Activated T-cell treated with anti-CD3 and anti-CD28 coated beads, Interleukin-2, amount 50 U/mL, for 24 hours (primary cell): ENCODE measurements at places on chromosomes 2 and 18.

- no peak overlapping the region for H3K27ac ChIP-seq
- no peaks in the 10 kb centered on the region for H3K27me3 ChIP-seq
Measured at GRCh38 chr18:48688961-48689360, 150.1 kb downstream of the CTIF start.

GRCh38 chr2:143575340-143575739 is 446.1 kb downstream of the ARHGAP15 start:
- peaks cover 35% of the 10 kb centered on the region for H3K4me1 ChIP-seq
- H3K36me3 ChIP-seq, result peaks cover 39% of the 10 kb centered on the region
- H3K27me3 ChIP-seq, result no peaks in the 10 kb centered on the region

DNA sequence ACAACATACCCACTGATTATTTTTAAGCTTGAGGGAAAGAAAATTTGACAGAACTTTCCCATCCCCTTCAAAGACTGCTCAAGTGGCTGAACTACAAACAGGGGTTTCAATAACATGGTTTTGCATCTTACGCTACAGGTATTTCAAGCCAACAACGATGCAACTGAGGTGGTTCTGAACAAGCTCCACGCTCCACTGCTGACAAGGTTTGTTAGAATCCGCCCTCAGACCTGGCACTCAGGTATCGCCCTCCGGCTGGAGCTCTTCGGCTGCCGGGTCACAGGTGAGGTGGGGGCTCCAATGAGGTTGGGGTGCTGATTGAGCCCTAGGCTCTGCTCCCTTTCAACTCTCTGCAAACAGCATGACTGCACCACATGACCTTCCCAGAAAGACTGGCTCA is 58.1 kb downstream of the NRP2 start:
- no peaks in the 10 kb centered on the region for H3K4me1 ChIP-seq
- no peak overlapping the region for H3K27ac ChIP-seq
- H3K36me3 ChIP-seq, result no peaks in the 10 kb centered on the region
- H3K27me3 ChIP-seq, result peaks cover 5% of the 10 kb centered on the region
- no peak for DNase-seq

- no peaks in the 10 kb centered on the region for H3K27me3 ChIP-seq
- H3K27ac ChIP-seq, result peak overlapping the region; percentile 8
- peaks cover 23% of the 10 kb centered on the region for H3K4me1 ChIP-seq
- H3K36me3 ChIP-seq, result peaks cover 46% of the 10 kb centered on the region
- no peak overlapping the region for H3K4me3 ChIP-seq
Measured at GRCh38 chr2:127342101-127342500, 45.7 kb downstream of the MAP3K2 start.

DNA sequence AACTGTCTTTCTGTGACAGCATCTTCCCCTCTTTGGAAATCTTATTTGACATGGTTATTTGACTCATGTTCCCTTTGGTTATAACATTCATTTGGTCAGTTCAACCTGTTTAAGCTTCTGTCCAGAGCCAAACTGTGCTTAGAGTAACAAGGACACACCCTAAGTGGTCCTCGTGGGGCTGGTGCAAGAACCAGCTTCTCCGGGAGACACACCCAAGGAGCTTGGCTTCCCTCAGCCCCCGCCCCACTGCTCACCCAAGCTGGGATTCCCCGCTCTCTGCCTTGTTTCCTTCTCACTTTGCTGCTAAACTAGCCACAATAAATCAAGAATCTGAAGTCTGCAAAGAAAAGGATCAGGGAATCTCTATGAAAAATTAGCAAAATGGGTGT is 1.4 kb downstream of the SCYGR3 start:
- H3K27me3 ChIP-seq, result peaks cover 50% of the 10 kb centered on the region
- H3K4me3 ChIP-seq, result no peak overlapping the region
- H3K36me3 ChIP-seq, result no peaks in the 10 kb centered on the region
- peaks cover 11% of the 10 kb centered on the region for H3K4me1 ChIP-seq

- H3K36me3 ChIP-seq, result no peaks in the 10 kb centered on the region
- DNase-seq, result no peak
- no peaks in the 10 kb centered on the region for H3K4me1 ChIP-seq
- no peak overlapping the region for H3K27ac ChIP-seq
Measured at GRCh38 chr2:34936089-34936488, 1337.0 kb upstream of the FAM98A start.

- DNase-seq, result no peak
- H3K4me3 ChIP-seq, result no peak overlapping the region
- no peaks in the 10 kb centered on the region for H3K27me3 ChIP-seq
Measured at GRCh38 chr2:70473101-70473722, 80.4 kb downstream of the TGFA start.

GRCh38 chr2:188280811-188281222 is 10.9 kb upstream of the GULP1 start:
- H3K27ac ChIP-seq, result no peak overlapping the region
- no peaks in the 10 kb centered on the region for H3K4me1 ChIP-seq
- DNase-seq, result no peak
- H3K27me3 ChIP-seq, result no peaks in the 10 kb centered on the region
- no peak overlapping the region for H3K4me3 ChIP-seq

GRCh38 chr2:98759338-98759737 is 28.4 kb upstream of the MGAT4A start:
- H3K36me3 ChIP-seq, result no peaks in the 10 kb centered on the region
- H3K27ac ChIP-seq, result peak overlapping the region; percentile 78
- H3K4me1 ChIP-seq, result peaks cover 63% of the 10 kb centered on the region
- no peak overlapping the region for H3K4me3 ChIP-seq
- no peaks in the 10 kb centered on the region for H3K27me3 ChIP-seq

GRCh38 chr2:31429759-31430438 is 15.4 kb upstream of the XDH start:
- H3K4me3 ChIP-seq, result no peak overlapping the region
- H3K36me3 ChIP-seq, result no peaks in the 10 kb centered on the region
- no peak for DNase-seq
- H3K27me3 ChIP-seq, result peaks cover 38% of the 10 kb centered on the region

GRCh38 chr18:59149007-59149406 is 9.3 kb downstream of the SEC11C start:
- DNase-seq, result no peak
- peak overlapping the region; percentile 81 for H3K27ac ChIP-seq
- H3K27me3 ChIP-seq, result no peaks in the 10 kb centered on the region
- H3K36me3 ChIP-seq, result peaks cover 72% of the 10 kb centered on the region
- no peak overlapping the region for H3K4me3 ChIP-seq

- H3K4me1 ChIP-seq, result peaks cover 31% of the 10 kb centered on the region
- H3K27ac ChIP-seq, result no peak overlapping the region
- H3K4me3 ChIP-seq, result no peak overlapping the region
- no peaks in the 10 kb centered on the region for H3K27me3 ChIP-seq
- DNase-seq, result no peak
- H3K36me3 ChIP-seq, result peaks cover 8% of the 10 kb centered on the region
Measured at GRCh38 chr2:7648221-7648795, 731.1 kb downstream of the RNF144A start.

- DNase-seq, result no peak
- H3K27me3 ChIP-seq, result no peaks in the 10 kb centered on the region
- H3K4me1 ChIP-seq, result peaks cover 41% of the 10 kb centered on the region
Measured at GRCh38 chr2:105580870-105581554, 163.7 kb upstream of the NCK2 start.

DNA sequence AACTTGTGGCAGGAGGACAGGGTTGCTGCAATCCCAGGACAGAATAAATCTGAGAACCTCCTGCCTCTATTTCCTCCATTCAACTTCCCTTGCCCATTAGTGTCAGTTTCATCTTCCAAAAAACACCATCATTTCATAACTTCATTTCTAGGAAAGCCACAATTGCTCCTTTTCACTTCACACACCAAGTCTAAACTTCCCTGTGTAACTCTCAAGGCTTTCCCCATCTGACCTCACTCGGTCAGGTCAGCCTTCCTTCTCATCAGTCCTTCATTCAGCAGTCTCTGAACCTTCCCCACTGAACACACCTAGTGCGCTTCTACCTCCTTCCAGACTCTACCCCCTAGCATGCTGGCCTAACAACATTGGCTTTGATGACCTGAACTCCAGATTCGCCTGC is 35.8 kb downstream of the TCF7L1 start:
- H3K27ac ChIP-seq, result no peak overlapping the region
- H3K27me3 ChIP-seq, result peaks cover 3% of the 10 kb centered on the region
- DNase-seq, result no peak
- no peaks in the 10 kb centered on the region for H3K36me3 ChIP-seq
- H3K4me1 ChIP-seq, result no peaks in the 10 kb centered on the region

- H3K27ac ChIP-seq, result no peak overlapping the region
- no peak overlapping the region for H3K4me3 ChIP-seq
- no peaks in the 10 kb centered on the region for H3K27me3 ChIP-seq
- H3K36me3 ChIP-seq, result peaks cover 34% of the 10 kb centered on the region
- no peaks in the 10 kb centered on the region for H3K4me1 ChIP-seq
Measured at GRCh38 chr2:120279708-120280107, 27.1 kb downstream of the RALB start.

DNA sequence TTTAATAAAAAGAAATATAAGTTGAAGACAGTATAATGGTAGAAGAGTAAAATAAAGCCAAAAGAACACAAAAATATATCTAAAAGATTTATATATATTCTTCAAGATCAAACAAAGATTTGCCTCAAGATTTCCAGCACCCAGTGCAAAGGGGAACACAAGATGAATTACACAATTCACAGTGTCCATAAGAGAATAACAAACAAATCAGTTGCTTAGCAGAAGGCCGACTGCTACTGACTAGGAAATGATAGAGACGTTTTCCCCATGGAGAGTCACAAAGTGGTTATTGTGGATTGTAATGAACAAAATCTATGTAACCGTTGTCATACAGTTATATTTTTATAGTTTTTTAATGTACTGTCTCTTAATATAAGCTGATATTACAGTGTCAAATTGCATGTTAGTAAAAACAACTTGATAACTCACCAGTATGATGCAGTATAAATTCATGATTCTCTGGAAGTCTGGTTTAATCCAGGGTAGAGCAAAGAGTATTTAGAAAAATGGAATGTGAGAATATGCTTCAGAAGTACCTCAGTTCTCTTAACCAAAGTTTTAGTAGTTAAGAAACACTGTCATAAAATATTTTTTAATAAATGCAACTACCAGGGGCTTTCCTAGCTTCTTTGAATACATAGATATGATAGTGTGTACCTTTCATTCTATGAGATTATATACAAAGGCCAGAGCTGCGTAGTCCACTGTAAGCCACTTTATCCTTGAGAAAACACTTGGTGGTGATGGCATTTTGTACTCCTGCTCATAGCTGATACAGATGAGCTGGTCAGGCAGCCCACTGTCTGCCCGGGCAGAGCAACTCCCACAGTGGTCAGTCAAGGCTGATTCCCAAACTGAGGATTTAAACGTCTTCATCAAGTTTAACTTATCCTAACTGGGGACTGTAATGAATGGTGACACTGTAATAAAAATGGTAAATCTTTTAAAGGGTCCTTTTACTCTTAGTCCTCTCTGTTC is 180.5 kb upstream of the DTNA start:
- H3K4me1 ChIP-seq, result no peaks in the 10 kb centered on the region
- H3K27me3 ChIP-seq, result no peaks in the 10 kb centered on the region
- no peak for DNase-seq
- no peak overlapping the region for H3K4me3 ChIP-seq

DNA sequence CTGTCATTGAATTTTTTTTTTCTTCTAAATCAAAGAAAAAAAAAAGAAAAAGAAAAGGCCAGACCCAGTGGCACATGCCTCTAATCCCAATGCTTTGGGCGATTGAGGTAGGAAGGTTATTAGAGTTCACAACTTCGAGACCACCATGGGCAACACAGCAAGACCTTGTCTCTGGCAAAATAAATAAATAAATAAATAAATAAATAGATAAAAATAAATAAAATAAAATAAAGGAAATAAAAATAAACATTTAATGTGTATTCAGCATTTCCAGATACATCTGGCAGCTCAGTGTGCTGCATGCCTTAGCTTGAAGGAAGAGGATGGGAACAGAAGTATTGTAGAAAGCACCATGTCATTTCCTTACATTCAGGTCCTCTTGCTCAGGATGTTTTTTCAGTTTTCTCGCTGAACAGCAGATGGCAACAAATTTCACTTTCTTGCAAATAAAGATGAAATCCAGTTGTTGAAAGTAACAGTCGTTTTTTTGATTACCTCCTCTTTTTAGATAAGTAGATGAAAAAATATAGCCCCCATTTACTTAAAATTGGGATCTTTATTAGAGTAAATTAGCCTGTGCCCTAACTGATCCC is 25.7 kb upstream of the FAM178B start:
- H3K36me3 ChIP-seq, result no peaks in the 10 kb centered on the region
- peaks cover 20% of the 10 kb centered on the region for H3K27me3 ChIP-seq
- no peak overlapping the region for H3K27ac ChIP-seq
- H3K4me1 ChIP-seq, result no peaks in the 10 kb centered on the region
- H3K4me3 ChIP-seq, result no peak overlapping the region
- DNase-seq, result no peak

- H3K27me3 ChIP-seq, result peaks cover 83% of the 10 kb centered on the region
- H3K4me3 ChIP-seq, result peak overlapping the region; percentile 78
- H3K36me3 ChIP-seq, result no peaks in the 10 kb centered on the region
Measured at GRCh38 chr18:22170421-22171257, 1.2 kb downstream of the GATA6 start.

DNA sequence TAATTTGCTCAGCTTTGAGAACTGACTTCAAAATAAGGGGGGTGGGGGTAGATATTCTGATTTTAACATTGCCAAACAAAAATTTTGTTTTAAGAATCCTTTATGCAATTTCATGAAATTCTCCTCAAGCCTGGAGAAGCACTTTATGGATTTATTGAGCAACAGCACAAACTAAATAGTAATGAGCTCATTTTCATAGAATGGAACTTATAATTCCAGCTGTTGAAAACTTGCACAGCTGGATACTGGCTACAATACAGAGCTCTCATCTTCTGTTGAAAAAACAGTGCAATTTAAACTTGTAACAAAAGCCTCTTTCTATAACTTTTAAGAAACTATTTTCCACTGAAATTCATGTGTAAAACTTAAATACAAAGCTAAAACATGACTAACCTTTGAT is 137.6 kb upstream of the FN1 start:
- H3K4me1 ChIP-seq, result no peaks in the 10 kb centered on the region
- H3K4me3 ChIP-seq, result no peak overlapping the region
- no peaks in the 10 kb centered on the region for H3K36me3 ChIP-seq
- no peak for DNase-seq
- no peak overlapping the region for H3K27ac ChIP-seq

DNA sequence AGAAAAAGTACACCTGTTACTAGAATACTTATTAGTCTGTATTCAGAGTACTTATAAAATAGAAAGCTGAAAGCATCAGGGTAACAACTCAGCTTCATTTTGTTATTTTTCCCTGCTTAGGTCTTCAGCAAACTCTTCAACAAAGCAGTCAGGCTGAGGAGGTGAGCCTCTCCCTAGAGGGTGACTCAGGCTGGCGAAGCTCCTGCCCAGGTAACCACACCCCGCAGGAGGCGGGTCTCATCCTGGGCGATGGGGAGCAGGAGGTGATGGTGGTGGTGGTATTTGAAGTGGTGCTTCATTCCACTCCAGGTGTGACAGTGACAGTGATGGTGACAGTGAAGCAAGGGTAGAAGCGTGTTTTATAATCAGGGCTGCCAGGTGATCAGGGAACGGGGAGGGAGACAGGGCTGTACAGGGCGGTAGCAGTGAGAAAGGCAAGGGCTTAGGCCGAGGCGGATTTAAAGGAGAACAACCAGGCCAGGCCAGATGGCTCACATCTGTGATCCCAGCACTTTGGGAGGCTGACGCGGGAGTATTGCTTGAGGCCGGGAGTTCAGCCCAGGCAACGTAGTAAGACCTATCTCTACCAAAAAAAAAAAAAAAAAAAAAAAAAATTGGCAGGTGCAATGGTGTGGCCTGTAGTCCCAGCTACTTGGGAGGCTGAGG is 127.1 kb downstream of the SOCS6 start:
- peaks cover 1% of the 10 kb centered on the region for H3K4me1 ChIP-seq
- no peak overlapping the region for H3K4me3 ChIP-seq
- H3K27ac ChIP-seq, result no peak overlapping the region
- H3K36me3 ChIP-seq, result no peaks in the 10 kb centered on the region
- DNase-seq, result no peak

GRCh38 chr18:74290794-74291471 is 830 bp downstream of the CYB5A start:
- H3K27me3 ChIP-seq, result no peaks in the 10 kb centered on the region
- peaks cover 4% of the 10 kb centered on the region for H3K36me3 ChIP-seq
- H3K27ac ChIP-seq, result no peak overlapping the region
- peaks cover 24% of the 10 kb centered on the region for H3K4me1 ChIP-seq
- peak overlapping the region; percentile 94 for H3K4me3 ChIP-seq
